ENCODE measurements at places on chromosomes 2 and 18.

GRCh38 chr2:130963849-130964793 is 127.4 kb downstream of the ARHGEF4 start:
- DNase-seq: no peak

DNA sequence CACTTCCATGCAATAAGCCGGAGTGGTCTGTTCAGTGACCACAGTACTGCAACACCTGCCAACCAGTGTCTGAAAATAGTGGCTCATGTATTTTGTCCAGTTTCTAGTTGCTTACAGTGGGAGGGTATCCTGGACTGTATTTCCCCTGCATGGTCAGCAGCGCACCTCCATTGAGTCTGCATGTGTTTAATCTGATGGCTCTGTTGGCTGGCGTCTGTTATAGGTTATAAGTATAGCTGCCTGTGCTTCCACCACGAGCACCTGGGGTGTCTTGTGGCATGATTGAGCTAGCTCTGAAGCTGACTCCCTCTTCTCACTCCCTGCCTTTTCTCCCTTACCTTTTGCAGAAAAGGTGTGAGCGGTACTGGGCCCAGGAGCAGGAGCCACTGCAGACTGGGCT is 12.9 kb downstream of the PTPN18 start:
- no peak for DNase-seq

GRCh38 chr2:145277922-145278321 is 758.0 kb upstream of the ZEB2 start:
- no peak for DNase-seq

- DNase-seq: no peak
Measured at GRCh38 chr2:152792974-152793373, 74.6 kb downstream of the ARL6IP6 start.

DNA sequence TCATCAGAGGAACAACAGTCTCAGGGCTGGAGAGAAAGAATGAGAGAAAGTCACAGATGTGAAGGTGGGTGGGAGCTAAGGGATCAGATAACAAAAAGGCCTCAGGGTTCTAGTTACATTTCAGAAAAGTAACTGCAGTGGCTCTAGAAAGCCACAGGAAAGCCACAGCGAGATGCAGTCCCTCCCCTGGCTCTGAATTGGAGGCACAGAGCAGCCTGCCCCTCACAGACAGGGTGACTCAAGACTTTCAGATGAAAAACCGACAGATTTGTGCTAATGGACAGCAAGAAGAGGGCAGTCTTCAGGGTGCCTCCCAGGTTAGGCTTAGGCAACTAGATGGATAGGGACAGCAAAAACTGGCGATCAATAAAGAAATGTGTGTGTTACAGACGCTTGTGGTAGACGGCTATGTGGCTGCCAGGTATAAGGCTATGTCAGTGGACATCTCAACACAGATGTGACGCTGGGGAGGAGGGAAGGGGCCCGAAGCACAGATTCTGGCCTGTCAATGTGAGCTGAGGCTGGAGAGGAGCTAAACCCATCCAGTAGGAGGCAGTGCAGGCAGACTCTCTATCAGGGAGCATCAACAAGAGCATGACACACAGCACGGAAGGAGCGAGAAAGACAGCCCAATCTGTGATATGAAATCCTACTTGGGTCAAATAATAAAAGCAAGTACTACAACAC is 26.2 kb downstream of the UNC50 start:
- DNase-seq: no peak

GRCh38 chr2:10122500-10123280 is at the start of gene RRM2:
Gene RRM2, plus strand, starts transcription at chr2:10122739. Its CDS starts 60 bp downstream, at chr2:10122799.
- peak; percentile 96 for DNase-seq

GRCh38 chr18:45100321-45101105 is 419.8 kb downstream of the SETBP1 start:
- DNase-seq: no peak

DNA sequence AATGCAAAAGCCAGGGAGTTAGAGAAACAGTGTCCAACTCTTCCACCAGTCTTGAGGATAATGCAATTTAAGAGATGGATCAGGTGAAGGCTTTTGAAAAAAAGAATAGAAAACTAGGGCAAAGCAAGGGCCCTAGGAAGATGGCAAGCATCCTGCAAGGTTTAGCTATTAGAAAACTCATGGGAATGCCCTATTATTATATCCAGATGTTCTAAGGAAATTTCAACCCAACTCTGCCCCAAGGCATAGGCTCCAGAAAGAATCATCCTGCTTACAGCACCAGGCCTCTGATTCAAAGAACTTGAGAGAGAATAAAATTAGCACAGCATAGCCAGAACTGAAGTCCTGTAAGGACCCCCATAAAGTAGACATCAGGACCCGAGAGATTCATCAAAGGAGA is 68.1 kb downstream of the EN1 start:
- no peak for DNase-seq

- DNase-seq: peak; percentile 48
Measured at GRCh38 chr2:160324161-160324800, 124.2 kb upstream of the ITGB6 start.

DNA sequence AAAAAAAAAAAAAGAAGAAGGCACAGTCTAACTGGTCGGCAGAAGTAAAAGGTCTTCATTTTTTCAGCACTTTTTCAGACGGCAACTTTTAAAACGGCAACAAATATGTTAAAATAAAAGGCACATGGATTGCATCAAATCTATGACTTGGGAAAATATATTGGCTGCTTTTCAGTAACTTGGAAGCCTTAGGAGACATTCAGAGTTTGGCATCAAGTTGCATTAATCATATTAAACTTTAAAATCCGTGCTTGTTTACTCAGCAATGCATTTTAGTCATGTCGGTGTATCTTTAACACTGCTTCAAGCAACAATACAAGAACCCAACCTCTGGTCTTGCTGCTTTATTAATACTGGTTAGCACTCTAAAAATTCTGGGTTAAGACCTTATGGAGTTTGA is 111.1 kb downstream of the MEP1B start:
- no peak for DNase-seq

GRCh38 chr2:222301053-222301795 is 2.4 kb upstream of the PAX3 start:
- no peak for DNase-seq

DNA sequence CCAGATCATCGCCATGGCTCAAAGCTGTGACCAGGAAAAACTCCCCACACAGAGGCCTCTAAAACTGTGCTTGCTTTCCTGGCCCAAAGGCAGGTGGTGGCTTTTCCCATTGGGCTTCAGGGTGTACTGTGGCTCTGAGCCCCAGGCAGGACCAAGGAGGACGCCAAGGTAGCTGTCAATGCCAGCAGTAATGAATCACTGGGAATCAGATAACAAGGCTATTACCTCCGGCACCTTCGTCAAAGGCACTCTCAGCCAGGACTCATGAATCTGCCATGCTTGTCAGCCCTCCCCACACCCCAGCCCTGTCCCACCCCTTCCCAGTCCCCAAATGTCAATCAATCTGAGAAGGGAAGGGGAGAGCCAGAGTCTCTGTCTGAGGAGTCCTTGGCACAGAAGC is 27.9 kb upstream of the EN1 start:
- no peak for DNase-seq

DNA sequence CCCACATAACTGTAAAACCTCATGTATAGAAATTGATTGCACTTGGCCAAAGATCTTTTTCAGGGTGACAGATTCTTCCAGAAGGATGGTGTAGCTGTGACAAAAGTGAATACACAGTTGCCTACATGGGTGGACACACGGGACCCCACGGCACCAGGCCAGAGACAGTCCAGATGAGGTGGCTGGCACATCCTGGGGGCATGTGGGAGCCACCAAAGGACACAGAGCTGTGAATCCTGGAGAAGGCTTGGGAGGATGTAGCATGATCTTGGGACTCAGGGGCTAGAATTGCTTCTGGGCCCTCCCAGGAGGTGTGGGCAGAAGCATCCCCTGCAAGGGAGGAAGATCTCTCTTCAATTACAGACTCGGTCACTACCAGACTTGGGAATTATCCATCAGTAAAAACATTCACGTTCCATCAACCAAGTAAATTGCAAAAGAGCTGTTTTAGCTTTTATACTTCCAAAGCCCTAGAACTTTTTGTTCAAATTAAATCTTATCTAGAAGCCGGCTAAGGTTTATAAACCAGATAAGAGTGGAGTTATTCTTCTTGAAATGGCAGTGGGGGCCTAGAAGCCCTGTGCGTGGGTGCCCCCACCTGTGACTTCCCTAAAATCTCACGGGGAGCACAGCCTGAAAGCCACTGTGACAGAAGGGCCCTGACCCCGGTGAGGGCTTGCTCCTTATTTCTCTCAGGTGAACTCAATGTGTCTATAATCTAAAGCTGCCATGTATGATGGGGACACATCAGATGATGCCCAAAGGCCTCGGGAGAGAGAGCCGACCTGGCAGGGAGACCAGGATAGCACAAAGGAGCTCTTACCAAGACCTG is 81.7 kb downstream of the SEPTIN10 start:
- no peak for DNase-seq

DNA sequence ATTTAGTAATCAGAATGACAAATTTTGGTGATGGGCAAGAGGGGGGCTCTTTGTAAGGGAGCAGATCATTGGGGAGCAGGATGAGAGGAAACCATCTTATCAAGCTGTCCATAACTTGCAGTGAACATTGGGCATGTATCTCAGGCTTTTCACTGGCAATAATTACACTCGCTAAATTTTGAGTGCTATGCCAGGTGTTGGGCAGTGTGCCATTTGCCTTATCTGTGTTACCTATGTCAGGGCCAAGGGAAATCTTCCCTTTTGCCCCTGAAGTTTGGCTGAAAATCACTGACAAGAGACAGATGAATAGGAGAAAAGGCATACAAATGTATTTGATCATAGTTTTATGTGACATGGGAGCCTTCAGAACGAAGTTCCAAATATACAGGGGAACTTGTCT is 39.0 kb downstream of the NOSTRIN start:
- no peak for DNase-seq

GRCh38 chr2:58834404-58834803 is 593.3 kb upstream of the FANCL start:
- DNase-seq: peak; percentile 48

DNA sequence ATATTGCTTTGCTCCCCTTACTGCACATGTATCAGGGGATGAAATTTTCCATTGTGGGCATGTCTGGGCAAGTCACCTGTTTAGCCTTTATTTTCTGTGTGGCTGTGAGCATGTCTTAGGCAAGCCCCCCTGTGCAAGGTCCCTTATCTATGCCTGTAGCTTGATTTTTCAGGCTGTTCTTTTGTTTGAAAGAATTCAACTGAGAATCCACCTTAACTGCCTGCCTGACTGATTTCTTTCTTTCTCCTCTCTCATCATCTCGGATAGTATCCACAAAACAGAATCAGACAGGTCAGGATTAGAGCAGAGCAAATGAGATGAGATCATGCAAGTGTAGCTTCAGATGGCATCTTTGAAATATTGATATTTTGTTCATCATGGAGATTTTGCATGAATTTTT is 1147.5 kb upstream of the ACVR2A start:
- DNase-seq: no peak

GRCh38 chr2:109467701-109468100 is 146.1 kb downstream of the SEPTIN10 start:
- no peak for DNase-seq

DNA sequence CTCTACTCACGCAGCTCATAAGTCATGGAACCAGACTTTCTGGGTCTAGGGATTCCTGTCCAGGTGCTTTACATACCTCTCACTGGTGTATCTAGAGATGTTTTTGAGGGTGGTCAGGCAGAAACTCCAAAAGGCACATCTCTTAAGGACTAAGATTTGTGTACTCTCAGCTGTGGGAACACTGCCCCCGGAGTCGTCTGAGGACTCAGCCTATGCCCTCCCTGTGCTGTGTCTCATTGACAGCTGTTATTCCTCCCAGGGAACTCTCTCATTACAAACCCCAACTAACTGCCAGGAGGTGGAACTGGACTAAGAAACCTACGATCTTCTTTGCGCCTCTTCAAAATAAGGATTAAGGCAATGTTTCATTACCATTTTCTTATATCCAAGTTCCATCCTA is 293.9 kb upstream of the DLGAP1 start:
- no peak for DNase-seq

DNA sequence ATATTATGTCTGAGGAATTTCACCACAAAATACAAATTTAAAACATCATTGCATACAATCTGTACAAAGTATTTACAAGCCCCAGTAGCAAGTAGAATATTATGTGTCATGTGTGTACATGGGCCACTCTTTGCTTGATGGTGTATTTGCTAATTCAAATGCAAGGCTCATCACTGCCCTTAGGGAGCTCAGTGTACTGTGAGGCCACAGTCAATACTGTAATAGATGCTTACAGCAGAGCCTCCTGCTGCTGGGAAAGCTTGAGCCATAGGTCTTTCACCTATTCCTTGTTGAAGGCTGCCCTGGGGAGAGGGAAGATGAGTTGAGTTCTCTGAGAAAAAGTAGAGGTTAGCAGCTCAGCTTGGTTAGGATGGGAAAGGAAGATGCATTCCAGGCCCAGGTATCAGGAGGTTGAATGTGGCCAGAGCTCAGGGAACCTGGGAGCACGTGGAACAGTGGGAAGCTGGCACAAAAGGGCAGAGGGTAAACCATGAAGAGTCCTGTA is 189.6 kb downstream of the LRP1B start:
- no peak for DNase-seq

- DNase-seq: no peak
Measured at GRCh38 chr2:165827921-165828276, 33.9 kb upstream of the GALNT3 start.

DNA sequence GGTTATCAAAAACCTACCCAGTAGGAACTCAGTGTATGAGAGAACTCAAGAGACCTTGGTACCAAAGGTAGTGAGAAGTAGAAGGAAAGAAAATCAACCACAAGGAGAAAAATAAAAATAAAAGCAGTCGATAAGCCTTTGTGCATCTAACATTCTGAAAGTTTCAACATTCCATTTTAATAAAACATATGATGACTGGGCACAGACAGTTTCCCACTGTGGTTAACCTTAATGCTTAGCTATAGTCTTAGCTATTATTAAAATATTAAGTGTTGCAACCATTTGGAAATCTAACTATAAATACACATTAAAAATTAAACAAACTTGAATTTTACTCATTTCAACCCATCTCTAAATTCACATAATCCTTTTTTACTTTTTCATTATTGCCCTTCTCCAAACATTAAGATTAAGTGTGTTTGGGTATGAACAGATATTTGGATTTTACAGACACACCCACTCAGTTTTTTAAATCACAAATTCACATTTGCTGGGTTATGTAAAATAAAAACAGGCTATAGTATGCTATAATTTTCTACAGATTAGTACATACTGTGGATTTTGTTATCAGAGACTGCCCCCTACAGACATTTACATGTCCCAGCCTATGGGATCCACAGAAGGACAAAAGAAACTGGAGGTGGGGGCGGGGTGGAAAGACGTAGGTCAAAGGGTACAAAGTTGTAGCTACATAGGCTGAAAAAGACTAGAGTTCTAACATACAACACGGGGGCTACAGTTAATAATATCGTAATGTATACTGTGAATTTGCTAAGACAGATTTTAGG is 32.8 kb downstream of the SRBD1 start:
- DNase-seq: peak; percentile 59

Data from A172 (cell line).